ENCODE measurements at places on chromosomes 5 and 9. TPM values are rescaled to one million over a fixed set of nuclear protein-coding genes. Genes with fewer than 3 reads are reported as not detected.

The NR4A3 gene
- total RNA-seq, result 46.0 TPM

The UGT3A1 gene
- total RNA-seq, result not detected

The NIM1K gene
- 0.86 TPM for total RNA-seq

The ARL10 gene
- total RNA-seq, result 15.9 TPM

The SHOC1 gene
- not detected for total RNA-seq

The SPATA31D4 gene
- total RNA-seq, result not detected

The TSSK1B gene
- not detected for total RNA-seq

The ZNF454 gene
- not detected for total RNA-seq

The SOHLH1 gene
- total RNA-seq, result not detected

The PIK3R1 gene
- 44.3 TPM for total RNA-seq

The ANKRD20A1 gene
- total RNA-seq, result not detected

The CDO1 gene
- total RNA-seq, result 0.29 TPM

The C9 gene
- total RNA-seq, result not detected

The TGFBI gene
- 0.23 TPM for total RNA-seq

The C1QTNF2 gene
- total RNA-seq, result not detected

The C1QTNF3 gene
- 0.92 TPM for total RNA-seq

The ENTREP1 gene
- not detected for total RNA-seq

The LHFPL2 gene
- 0.31 TPM for total RNA-seq

The TRIM14 gene
- total RNA-seq, result 44.6 TPM

The MAN1B1 gene
- total RNA-seq, result 30.0 TPM

The RAB3C gene
- total RNA-seq, result not detected

The UIMC1 gene
- 40.0 TPM for total RNA-seq

The MARVELD2 gene
- 0.27 TPM for total RNA-seq

The OTP gene
- not detected for total RNA-seq

The MEIKIN gene
- not detected for total RNA-seq

The SLC1A1 gene
- 0.17 TPM for total RNA-seq

The SLU7 gene
- 37.8 TPM for total RNA-seq

The IFNA6 gene
- not detected for total RNA-seq

The PGM5 gene
- not detected for total RNA-seq

The ARHGEF39 gene
- total RNA-seq, result 13.7 TPM

The NOL6 gene
- 82.0 TPM for total RNA-seq
